Kidney glomerular epithelial cell (primary cell): ENCODE measurements at places on chromosomes 12 and 14.
A peak's percentile ranks its signal among the peaks of the same experiment; 100 is the strongest.

DNA sequence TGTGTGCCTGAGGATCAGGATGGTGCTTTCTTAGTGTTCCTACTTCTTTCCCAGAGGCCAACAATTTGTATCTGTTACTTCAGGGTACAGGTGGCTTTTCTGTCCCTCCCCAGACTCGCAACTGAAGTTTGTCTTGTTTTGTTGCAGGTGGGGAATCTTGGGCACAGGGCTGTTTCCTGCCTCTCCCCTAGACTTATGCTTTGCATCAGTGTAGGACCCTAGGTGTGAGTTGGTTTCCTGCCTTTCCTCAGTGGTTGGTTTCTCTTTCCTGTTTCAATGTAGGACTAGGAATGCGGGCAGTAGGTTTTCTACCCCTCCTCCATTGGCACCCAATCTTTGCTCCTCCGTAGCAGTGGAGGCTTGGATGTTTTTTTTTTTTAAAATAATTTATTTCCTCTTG, 87.0 kb downstream of the TRMT5 start:
- DNase-seq = no peak

DNA sequence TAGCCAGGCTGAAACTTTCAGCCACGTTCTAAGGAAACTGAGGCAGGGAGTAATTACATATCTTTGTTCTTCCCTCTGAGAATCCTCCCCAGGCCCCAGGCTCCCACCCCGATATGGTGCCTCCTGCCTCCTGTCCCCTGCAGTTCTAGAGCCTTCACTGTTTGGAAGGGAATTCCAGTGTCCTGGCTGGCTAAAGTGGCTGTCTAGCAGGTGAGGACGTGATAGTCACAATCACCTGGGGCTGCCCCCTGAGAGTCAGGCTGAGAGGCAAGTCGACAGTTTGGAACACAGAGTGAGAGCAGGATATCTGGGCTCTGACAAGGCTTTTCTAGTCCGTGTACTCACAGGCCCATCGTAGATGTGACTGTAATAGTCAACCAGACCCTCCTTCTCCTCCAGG, 6.3 kb upstream of the RPAP3 start:
- no peak for DNase-seq

GRCh38 chr14:99573436-99574098, 30.4 kb downstream of the CCDC85C start:
- no peak for DNase-seq

DNA sequence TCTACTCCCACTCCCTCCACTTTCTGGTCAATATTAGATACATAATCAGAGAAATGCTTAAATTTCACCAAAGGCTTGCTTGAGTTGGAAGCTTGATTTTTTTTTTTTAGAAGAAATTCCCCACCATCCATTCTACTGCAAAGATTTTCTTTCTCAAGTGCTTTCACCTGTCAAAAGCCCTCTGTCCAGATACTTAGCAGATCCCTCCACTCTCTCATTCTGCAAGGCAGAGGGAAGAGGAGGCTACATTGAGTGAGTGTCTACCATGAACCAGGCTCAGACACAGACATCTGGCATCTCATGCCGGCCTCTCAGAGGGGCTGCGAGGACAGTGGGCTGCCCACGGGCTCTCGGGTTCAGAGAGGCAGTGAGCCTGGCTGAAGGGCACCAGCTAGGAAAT, 127.6 kb upstream of the GSC start:
- no peak for DNase-seq

GRCh38 chr12:110564471-110564991, 18.6 kb downstream of the PPTC7 start:
- DNase-seq = no peak

GRCh38 chr12:4734625-4735340, 14.6 kb downstream of the GALNT8 start:
- DNase-seq = no peak

DNA sequence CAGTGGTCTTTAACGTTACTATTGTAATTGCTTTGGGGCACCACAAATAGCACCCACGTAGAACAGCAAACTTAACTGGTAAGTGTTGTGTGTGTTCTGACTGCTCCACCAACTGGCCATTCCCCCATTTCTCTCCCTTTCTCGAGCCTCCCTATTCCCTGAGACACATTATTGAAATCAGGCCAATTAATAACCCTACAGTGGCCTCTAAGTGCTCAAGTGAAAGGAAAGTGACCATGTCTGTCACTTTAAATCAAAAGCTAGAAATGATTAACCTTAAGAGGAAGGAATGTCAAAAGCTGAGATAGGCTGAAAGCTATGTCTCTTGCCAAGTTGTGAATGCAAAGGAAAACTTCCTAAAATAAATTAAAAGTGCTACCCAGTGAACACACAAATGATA, 22.3 kb downstream of the PPP1R13B start:
- no peak for DNase-seq

GRCh38 chr12:131211340-131211938, 257.7 kb downstream of the ADGRD1 start:
- DNase-seq = no peak

GRCh38 chr12:62730649-62731048, 204.3 kb downstream of the PPM1H start:
- DNase-seq = no peak

GRCh38 chr12:11885261-11886038, 185.3 kb upstream of the BCL2L14 start:
- DNase-seq = peak; percentile 55

GRCh38 chr14:51117593-51117992, 22.7 kb upstream of the TRIM9 start:
- no peak for DNase-seq
